Mucosa of gallbladder (tissue), 1 donor: ENCODE measurements at places on chromosomes 6 and 20.
A peak's percentile ranks its signal among the peaks of the same experiment; 100 is the strongest.

- no peak for DNase-seq
Measured at GRCh38 chr6:31025595-31025994, 15.3 kb downstream of the MUC22 start.

DNA sequence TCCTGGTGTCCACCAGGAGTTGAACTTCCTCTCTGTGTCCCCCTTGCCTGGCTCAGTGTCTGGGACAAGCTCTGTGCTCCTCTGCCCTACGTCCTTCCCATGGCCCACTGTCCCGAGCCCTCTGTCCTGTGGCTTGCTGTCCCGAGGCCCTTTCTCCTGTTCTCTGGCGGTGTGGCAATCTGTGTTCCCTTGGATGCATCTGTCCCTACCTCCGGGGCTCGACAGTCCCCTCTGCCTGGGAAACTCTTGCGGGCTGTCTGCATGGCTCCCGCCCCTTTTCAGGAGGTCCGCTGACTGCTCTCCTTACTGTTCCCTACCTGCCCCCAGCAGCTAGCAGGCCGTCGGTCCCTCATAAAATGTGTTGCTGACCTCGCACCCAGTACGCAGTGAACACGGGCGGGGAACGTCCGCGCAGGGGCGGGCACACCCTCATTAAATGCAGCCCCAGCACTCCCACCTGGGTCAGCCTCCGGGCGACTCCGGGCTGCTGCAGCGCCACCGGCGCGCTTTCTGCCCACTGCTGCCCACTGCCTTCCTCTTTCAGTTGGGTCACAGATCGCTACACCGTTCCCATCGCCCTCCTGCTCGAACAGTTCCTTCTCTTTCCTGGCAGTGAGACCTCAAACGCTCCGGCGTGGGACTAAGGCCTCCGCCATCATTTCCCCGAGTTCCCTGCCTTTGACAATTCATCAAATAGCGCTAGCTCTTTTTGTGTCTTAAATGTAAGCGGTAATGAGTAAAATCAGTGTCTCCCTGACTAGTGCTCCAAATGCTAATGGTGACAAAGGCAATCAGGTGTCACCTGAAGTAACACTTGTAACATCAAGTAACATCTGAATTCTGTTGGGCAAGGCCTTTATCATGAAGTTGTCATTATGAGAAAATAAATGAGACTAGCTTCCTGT is 60.5 kb downstream of the RSPH3 start:
- DNase-seq, result no peak

GRCh38 chr6:134539865-134540323 is 222.0 kb upstream of the SGK1 start:
- peak; percentile 26 for DNase-seq

DNA sequence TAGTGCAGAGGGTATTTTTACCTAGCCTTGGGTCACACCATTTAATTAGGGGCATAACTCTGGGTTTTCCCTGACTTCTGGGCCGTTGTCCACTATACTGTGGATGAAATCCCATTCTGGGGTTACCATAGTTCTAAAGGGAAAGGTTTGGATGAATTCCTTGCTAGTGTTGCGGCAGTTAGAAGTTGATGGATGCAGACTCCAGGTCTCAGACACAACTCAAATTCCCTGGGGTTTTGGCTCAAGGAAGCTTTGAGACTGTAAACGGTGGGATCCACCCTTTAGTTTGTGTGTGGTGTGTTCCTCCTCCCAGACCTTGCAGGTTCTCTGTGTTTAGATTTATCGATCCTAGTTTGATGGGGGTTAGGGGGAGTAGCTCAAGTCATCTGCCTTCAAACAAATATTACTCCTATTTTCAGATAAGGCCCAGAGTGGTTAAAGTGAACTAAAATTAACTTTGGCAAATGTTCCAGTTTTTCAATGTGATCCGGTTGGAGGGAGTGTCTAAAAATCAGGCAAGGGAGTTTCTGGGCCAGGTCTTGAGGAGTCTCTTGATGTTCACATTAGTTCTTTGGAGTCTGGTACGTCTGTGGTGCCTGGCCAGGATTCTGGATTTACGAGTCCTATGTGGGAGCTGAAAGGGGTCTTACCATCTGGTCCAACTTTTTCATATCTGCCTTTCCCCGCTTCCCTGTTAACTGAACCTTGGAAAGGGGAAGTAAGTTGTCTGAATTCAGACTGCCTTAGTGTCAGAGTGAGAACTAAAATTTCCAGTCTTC is 1.5 kb downstream of the RALY start:
- DNase-seq, result no peak

DNA sequence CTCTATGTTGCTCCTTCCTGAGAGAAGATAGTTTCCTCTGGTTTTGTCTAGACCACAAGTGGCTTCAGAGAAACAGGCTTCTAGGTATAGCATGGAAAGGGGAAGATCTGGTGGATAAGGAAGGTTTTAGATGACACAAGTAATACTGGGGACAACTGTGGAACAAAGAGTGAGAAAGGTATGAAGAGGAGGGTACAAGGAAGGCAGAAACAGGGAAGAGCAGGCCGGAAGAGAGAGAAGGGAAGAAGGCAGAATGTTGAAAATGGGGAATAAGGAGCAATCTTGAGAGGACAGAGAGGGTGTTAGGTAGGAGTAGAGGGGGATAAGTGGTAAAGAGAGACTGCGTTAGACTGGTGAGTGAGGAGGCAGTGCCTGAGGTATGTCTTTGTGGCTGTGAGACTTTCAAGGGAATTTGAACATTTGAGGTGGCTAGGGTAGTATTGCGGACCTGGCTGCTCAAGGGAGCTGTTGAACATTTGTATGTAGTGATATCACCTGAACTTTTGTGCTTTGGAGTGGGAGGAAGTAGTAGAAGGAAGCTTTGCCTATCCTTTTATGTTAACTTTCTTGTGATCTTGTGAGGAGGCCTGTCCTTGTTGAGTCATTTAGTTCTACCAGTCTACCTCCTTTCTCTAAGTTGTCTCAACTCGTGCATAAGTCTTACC is 69.5 kb downstream of the FOXO3 start:
- DNase-seq, result no peak
